Stimulated activated CD4-positive, alpha-beta T cell treated with anti-CD3 and anti-CD28 coated beads, TNF-alpha, amount 100 ng/mL, for 48 hours (primary cell): ENCODE measurements at places on chromosomes 11 and 22.

GRCh38 chr11:33879375-33879774 lies 12.5 kb downstream of the LMO2 start:
- no peak for DNase-seq

DNA sequence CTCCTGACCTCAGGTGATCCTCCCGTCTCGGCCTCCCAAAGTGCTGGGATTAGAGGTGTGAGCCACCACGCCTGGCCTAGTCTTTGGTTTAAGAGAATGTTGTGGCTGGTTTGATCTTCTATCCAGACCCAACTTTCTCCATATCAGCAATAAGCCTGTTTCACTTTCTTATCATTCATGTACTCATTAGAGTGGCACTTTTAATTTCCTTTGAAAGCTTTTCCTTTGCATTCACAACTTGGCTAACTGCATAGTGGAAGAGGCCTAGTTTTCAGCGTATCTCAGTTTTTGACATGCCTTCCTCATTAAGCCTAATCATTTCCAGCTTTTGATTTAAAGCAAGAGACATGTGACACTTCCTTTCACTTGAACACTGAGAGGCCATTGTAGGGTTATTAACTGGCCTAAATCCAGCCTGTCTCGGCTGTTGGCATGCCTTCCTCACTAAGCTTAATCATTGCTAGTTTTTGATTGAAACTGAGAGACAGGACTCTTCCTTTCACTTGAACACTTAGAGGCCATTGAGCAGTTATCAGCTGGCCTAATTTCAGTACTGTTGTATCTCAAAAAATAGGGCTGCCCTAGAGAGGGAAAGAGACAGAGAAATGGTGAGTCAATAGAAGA lies 13.1 kb upstream of the RPL3 start:
- no peak for DNase-seq

DNA sequence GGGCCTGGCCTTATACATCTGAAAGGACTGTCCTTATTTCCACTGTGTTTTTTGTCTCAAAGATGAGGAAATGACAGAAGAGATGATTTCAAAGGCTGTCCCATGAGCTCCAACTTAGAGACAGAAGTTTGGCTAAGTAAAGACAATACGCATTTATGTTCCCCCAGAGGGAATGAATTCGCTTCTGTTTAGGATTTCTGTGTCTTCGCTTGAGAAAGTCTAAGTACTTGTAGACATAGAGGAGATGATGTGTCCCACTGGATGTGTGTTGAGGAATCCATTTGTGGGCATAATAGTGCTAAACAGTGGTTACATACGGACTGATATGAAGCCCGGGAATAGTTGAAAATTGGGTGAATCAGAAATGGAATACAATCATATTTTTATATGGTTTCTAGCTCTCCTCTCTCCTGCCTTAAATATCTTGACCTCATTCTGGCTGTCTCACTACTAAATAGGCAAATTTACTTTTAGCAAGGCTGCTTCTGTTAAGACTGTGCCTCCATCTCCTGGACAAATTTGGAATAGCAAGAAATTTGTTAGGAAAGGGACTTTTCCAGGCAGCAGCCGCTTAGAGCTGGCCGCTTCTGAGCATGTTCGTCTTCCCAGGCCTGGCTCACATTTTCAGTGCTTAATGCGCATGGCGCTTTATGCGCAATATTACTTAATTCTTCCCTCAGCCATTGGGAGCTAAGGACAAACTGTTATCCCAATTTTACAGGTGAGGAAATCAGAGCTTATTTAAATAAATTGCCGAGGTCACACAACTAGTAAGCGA lies 1.9 kb upstream of the PEX26 start:
- DNase-seq = no peak

- DNase-seq = no peak
These were observed at the start of gene TMPRSS6 for GRCh38 chr22:37109242-37109917. TMPRSS6 (minus strand) TSS chr22:37109713; CDS start chr22:37103417, 6,296 bp downstream.

- no peak for DNase-seq
These were observed 12.7 kb upstream of the OR8K1 start for GRCh38 chr11:56333156-56333555.

DNA sequence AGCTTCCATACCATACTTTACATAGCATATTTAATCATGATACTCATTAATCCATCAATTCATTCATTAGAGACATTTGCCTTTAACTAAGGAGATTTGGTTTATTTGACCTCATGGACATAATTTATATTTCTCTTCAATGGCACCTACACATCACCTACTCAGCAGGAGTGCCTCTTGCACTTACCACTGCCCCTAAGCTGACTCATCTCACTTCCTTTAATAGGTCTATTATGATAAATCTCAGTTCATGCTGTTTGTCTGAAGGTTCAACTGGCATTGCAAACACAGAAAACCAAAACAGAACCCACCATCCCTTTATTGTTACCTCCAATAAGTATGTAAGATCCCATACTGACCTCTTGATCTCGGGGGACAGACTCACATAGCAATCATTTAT lies 186.7 kb downstream of the LUZP2 start:
- DNase-seq = no peak

DNA sequence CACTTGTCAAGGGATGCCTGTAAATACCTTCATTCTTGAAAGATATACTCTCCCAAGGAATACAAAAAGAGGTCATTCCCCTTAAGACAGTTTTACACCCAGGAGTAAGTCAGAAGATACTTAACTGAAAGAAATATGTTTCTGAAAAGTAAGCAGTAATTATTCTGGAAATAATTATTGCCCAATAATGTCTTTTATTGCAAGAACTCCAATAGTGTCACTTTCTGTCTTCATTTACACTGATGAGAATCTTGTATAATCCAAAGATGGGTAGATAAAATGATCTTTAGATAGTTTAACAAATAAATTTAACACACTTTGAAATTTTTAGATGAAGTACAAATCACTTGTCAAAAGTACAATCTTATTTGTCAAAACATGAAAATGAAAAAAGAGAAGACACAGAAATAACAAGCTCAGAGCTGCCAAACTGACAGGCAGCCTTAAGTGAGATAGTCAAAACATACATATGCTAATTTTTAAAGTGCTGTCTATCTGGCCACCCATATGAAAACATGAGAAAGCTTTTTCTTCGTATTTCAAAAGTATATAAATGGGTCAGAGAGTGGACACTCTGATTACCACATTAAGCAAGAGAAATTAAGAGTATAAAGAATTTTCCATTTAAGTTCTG lies 225.1 kb downstream of the TTC28 start:
- DNase-seq = no peak

GRCh38 chr22:30183861-30184278 lies 62.7 kb downstream of the LIF start:
- no peak for DNase-seq

- no peak for DNase-seq
These were observed 24.6 kb downstream of the MB start for GRCh38 chr22:35592418-35592967.

- no peak for DNase-seq
These were observed 157.2 kb downstream of the ATG16L2 start for GRCh38 chr11:72971192-72971967.

- DNase-seq = no peak
These were observed 58.5 kb downstream of the STIM1 start for GRCh38 chr11:3913921-3914320.

DNA sequence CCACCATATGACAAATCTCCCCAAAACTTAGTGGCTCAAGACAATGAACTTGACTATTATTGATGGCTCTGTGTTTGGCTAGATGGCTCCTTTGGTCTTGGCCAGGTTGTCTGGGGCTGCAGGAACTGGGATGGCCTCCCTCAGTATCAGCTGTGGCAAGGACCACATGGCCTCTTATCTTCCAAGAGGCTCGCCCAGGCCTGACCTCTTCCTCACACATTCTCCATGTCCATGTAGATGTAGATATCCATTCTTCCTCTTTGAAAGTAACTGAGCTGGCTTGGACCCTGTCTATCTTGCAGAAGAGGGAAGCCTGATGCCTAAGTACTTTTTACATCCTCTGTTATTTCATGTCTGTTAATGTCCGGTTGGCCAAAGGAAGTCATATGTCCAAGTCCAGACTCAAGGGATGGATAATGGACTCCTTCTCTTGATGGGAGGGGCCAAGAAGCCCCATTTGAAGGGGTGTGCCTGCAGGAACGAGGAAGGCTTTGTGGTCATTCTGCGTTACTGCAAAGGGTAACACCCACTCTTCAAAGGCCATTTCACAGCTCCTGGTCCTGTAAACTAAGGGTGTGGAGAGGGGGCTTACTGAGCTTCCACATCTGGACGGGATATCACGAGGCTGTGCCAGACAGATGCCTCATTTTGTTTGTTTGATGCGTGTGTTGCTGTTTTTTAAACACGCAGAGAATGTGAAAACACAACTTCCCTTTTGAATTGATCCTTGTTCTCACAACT lies 87.1 kb downstream of the GRIK4 start:
- no peak for DNase-seq
